Naive thymus-derived CD4-positive, alpha-beta T cell (primary cell): ENCODE measurements at places on chromosomes 6 and 20.

- no peak for DNase-seq
Observed at GRCh38 chr6:69887026-69887425, 20.7 kb downstream of the COL19A1 start.

DNA sequence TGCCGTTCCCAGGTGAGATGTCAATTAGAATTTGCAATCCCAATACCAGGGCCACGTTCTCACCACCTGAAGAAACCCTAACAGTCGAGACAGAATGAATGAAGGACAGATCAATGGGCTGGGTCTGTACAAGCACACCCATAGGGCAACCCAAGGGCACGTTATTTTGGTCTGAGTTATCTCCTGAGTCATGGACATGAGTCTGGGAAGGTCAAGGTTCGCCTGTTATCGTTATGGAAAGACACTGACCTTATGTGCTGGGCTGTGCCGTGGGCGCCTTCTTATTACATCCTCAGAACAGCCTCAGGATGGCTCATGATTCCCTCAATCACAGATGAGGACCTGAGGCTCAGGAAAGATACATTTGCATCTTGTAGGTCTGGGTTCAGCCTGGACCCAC lies 175.0 kb upstream of the SULF2 start:
- DNase-seq, result no peak

DNA sequence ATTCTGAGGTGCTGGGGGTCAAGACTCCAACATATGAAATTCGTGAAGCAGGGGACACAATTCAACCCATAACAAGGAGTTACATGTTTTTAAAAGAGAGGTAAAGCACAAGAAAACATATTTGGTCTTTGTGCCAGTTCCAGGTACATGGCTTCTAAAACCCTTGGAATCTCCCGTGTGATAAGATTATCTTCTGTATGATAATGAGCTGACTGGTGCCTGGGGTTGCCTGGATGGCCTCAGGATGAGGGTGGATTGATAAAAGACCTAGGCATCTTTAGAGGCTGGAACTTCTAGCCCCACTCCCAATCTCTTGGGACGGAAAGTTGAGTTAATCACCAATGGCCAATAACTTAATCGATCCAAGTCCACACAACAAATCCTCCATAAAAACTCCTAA lies 87.0 kb downstream of the FAM217A start:
- no peak for DNase-seq

DNA sequence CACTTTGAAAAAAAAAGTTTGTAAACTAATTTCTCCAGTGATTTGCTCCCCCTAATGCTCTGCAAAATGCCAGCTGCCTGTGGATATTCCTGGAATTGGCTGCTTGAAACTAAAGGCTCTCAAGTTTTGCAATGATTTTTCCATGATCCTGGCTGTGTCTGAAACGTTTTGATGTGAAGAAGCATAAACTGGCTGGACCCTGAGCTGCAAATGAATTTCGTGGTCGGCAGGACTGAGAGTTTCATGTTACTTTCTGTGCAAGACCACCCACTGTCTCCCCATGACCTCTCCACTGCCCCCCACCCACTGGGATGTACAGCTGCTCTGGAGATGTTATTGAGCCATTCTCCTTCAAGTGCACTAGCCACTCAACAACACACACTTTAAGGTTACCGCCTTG lies 171.3 kb upstream of the SSTR4 start:
- DNase-seq, result no peak

GRCh38 chr6:157226026-157226625 lies 97.2 kb downstream of the TMEM242 start:
- no peak for DNase-seq

DNA sequence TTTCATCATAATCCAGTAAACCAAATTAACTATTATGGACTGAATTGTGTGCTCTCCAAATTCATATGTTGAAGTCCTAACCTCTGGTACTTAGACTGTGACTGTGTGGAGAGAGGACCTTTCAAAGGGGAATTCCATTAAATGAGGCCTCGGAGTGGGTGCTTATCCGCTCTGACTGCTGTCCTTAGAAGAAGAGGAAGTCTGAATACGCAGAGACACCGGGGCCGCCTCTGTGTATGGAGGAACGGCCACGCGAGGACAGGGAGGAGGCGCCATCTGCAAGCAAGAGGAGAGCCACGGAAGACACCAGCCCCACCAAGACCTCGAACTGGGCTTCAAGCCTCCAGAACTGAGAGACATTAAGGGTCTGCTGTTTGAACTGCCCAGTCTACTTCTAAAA lies 35.6 kb upstream of the RPS6KA2 start:
- DNase-seq, result no peak

DNA sequence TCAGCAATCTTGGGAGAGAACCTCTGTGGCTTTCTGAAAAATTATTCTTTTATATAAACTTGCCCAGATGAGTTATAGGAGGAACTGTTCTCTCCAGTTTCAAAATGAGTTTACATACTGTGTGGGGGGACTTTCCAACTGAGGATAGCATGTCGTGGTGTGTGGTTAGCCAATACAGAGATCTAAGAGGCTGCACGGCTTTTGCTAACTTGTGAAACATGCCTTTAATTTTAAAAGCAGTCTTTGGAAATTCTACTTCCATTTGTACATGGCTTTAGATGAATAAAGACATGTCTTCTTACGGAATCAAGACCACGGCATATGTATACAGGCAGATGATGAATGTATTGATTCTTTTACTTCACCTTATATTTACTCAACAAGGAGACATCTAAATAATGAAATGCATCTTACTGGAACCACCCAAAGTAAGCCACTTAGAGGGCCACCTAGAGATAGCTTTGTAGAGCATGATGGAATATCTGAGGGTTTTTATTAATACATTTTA lies 39.8 kb downstream of the HIVEP1 start:
- peak; percentile 46 for DNase-seq

DNA sequence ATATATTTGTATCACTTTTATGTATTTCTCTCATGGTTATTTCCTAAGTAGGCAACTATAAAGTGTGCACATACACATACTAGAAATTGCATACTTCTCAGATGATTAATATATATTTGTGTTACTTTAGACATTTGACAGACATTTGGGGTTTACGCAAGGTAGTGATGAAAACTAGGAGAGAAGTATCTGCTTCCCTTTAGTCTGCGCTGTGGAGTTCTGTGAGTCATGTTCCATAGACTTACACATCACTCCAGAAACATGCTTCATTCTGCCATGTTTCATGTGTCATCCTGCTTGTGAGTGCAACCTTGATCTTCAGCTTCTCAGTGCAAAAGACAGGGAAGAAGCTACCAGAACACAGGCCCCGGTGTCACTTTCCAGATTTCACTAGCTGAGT lies 200.7 kb upstream of the BMP2 start:
- DNase-seq, result no peak
